ENCODE measurements at places on chromosomes 13 and 19.

GRCh38 chr13:41720839-41721561 is 239.9 kb downstream of the VWA8 start:
- no peak for DNase-seq

DNA sequence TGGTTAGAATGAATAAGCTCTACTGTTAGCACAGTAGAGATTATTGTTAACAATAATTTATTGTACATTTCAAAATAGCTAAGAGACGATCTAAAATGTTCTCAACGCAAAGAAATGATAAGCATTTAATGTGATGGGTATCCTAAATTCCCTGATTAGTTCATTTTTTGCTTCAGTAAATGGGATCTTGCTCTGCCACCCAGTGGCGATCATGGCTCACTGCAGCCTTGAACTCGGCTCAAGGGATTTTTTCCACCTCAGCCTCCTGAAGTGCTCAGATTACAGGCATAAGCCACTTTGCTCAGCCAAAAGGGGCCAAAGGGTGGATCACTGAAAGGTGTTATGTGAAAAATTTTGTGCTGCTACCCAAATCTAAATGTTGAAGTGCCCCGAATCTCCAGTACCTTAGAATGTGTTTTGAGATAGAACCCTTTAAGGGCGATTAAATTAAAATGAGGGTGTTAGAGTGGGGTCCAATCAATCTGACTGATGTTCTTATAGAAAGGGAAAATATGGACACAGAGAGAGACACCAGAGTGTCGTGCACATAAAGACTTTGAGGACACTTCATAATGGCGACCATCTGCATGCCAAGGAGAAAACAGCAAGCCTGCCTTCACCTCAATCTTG is 31.5 kb upstream of the ZNF766 start:
- DNase-seq: peak; percentile 33

GRCh38 chr19:44576843-44577565 is 36.4 kb upstream of the IGSF23 start:
- DNase-seq: no peak

DNA sequence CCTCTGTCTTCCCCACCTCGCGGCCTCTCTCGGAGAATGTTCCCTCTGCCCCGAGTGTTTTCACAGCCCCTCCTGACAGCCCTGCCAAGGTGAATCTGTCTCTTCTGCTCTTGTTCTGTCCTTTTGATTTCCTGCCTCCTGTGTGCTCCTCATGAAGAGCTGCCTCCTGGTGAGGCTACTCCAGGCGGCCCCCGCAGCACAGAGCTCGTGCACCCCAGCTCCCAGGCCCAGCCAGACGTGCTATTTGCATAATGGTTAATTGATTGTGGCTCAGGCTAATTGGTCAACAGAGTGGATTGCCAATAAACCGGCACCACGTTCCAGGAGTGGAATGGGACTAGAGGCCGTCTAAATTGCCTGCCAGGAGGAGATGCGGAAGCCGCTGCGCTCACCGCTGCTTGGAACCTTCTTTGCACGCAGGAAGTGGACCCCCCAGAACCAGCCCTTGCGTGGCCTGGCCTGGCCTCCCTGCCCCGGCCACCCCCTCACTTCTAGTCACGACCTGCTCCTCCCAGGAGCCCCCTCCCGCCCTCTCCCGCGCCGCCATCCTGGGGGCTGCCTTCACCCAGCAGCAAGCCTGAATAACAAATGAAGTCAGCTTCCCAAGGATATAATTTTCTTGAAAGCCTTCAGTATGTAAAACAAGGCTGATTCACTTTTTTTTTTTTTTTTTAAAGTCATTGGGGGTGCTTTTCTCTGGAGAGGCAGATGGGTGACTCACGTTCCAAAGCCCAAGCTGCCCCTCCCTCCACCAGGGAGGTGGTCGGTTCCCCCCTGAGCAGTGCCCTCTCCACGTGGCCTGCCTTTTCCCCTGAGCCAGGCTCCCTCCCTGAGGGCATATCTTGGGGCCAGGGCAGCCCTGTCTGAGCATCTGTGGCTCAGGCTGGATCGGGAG is 144.0 kb downstream of the KDM4B start:
- no peak for DNase-seq

DNA sequence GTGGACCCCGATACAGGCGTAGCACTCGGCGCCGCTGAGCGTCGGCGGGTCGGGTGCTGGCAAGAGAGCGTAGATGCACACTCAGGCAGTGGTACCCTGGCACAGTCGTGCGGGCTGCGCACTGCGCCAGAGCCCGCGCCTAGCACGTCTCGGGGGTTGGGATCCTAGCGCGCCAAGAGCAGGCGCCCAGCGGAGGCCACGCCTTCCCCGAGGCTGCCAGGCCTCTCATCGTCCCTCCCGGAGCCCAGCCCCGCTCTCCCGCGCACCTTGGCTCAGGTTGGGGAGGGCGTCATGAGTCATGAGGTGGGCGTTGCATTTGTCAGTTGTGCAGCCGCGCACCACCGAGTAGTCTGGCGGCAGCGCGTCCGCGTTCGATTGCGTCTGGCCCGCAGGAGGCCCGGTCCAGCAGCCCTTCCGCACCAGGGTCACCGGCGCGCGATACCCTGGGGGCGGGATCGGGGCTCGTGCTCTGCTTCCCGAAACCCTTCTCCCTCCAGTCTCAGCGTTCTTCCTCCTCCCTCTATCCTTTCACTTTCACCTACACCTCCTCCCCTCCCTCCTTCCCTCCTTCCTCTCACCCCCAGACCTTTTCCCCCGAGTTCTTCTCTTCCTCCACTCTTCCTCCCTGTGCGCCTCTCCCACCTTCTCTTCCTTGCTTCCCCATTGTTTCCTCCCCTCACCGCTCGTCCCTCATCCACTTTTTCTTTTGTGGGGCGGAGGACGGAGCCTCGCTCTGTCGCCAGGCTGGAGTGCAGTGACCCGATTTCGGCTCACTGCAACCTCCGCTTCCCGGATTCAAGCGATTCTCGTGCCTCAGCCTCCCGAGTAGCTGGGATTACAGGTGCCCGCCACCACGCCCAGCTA is 3.5 kb downstream of the LYPD5 start:
- peak; percentile 41 for DNase-seq

DNA sequence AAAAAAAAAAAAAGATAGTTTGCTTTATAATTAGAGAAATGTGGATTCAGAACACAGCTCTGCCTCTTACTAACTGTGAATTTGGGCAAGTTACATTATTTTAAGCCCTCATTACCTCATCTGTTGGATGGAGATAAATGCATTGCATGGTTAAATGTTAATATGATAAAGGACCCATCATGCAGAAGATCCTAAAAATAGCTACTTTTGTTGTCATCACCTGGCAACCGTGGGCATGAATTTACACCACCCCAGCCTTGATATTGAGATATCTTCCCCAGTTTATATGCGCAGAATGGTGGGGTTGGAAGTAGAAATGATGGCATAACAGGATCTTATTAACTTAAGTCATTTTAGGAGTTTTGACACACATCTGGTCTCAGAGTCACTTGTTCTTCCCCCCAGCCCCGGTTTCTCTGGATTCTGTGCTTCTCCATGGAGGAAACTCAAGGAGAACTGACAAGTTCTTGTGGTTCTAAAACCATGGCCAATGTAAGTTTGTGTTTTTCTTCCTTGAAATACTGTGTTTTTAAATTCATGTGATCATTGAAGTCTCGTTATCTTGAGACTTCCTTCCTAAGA is 8.9 kb downstream of the ZNF546 start:
- no peak for DNase-seq

DNA sequence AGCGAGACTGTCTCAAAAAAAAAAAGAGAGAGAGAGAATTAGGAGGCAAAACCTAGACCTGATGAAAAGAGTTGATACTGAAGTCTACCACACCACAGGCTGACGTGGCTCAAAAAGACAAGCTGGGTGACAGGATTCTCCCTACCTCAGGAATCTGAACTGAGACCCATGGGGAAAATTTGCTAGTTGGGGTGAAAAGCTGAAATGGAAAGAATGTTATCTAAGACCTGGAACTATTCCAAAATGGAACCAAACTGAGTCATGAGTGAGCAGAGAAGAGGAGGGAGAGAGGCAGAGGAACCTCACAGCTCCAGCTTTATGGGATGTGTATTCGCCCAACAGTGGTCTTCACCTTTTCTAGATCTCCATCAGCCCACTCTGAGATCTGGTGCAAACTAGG is 11.7 kb downstream of the SMG9 start:
- DNase-seq: no peak

- DNase-seq: no peak
Observed at GRCh38 chr13:99821741-99822140, 149.8 kb downstream of the ZIC5 start.

GRCh38 chr13:46531953-46532352 is 21.0 kb upstream of the LRCH1 start:
- DNase-seq: no peak

- no peak for DNase-seq
Observed at GRCh38 chr19:2274931-2275535, 6.9 kb downstream of the PEAK3 start.

DNA sequence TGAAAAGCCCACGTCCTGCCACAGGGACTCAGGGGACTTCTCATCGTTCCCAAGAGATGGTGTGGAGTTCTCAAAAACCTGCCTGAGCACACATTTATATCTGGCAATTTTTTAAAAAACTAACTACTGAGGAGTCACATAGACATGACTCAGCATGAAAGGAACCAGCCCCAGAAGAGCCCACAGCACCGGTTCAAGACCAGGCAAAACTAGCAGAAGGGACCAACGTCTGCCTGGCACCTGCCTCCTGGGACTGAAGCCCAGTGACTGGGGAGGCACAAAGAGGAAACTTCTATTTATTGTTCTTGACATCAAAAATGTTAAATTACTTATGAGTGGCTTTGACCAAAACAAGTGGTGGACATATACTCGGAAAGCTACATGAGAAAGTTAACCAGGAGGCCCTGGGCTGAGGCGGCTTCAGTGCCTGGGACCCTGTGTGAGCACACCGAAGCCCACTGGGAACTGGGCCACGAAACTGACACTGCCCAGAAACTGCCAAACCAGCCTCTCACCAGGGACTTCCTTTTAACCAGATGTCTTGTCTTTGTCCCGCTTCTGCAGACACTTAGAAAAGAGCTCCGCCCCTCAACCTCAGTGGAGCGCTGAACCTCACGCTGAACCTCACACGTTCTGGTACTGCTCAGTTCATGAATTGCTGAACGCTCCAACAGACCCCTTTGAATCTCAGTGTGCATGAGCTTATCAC is 25.7 kb downstream of the C13orf46 start:
- DNase-seq: no peak

DNA sequence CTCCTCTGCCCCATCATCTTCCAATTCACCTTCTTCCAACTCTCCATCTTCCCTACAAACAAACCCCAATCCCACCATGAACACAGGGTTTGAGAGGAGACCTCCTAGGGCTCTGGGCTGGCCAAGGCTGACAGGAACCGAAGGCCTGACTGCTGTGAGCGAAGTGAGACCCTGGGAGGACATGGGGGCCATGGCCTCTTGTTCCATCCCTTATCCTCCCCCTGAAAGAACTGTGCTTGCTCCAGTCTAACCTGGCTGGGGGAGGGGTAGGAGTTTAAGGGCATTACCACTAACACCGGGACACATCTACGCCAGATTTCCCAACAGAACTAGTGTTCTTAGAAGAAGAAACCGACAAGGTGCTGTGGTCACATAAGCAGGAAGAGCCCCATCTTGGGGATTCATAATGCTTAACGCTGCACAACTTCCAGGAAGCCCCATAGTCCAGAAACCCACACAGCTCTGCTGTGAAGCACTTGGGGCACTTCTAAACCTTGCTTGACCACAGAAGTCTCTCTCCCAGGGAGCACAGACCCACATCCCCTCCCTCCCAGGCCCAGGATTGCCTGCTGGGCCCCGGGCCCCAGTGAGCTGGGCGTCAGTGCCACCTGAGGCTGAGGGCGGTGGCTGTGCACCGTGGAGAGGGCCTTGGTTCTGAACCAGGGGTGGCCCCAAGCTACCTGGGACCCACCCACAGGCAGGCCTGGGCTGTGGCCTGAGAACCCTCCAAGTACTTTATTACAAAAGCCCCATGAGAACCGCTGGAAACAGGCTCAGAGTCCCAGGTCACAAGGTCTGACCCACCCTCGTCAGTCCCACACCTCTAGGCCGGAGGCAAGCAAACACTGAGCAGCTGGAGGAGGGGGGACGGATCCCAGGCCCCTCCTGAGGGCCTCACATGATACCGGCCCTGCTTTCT is 18.8 kb downstream of the ZC3H4 start:
- DNase-seq: no peak

GRCh38 chr13:71685072-71685471 is 181.9 kb downstream of the DACH1 start:
- DNase-seq: no peak

GRCh38 chr13:93455861-93456260 is 229.3 kb downstream of the GPC6 start:
- DNase-seq: no peak

DNA sequence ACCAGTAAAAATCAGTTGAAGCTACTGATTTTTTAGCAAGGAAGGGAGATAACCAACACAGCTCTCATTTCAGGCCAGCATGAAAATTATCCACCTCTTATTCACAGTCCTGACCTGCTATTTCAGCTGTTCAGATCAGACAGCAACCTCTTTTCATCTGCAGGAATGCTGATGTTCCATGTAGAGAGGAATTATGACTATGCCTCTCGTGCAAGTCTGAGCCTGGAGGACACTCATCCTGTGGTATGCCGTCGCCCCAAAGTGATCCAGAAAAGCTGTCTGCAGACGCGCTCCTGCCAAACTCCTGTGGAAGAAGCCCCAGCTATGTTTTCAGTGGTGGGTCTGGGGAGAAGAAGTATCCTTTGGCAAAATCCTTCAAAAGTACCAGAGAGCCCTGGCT is 563.5 kb upstream of the SLITRK1 start:
- no peak for DNase-seq

GRCh38 chr13:97134364-97135095 is 87.6 kb upstream of the MBNL2 start:
- no peak for DNase-seq

GRCh38 chr13:109846185-109846584 is 59.8 kb upstream of the IRS2 start:
- DNase-seq: no peak

GRCh38 chr19:16516923-16517610 is 20.9 kb downstream of the C19orf44 start:
- DNase-seq: no peak

DNA sequence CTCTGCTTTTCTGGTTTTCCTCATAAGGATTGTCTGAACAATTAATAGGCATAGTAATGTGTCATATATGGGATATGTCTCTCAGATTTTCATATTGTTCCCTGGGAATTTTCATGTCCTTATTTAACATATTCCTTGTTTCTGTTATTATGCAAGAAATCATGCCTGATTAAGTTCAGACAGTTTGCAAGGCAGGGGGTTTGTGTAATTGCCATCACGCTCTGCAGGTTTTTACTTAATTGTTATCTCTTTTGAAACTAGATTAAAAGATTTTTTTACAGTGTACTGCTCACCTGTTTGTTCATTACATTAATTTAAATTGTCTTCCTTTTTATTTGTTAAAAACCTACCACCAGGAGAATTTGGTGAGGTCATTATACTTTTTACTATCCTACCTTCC is 1253.2 kb upstream of the PRR20A start:
- no peak for DNase-seq

DNA sequence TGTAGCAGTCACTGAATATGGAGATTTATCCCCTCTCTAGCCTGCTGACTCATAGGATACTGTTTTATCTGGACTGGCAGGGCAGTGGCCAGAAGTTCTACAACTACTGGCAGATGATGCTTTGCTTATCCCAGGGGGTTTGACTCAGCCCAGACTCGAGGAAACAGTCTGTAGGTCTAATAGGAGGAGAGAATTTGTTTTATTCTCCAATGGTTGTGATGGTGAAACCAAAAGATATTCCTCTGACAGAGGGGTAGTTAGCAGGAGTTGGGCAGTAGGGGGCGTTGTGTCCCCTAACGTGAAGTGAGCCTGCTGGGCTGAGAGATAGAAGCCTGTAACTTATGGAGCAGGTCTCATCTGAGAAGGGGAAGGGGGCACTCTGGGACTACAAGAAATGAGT is 74.9 kb downstream of the WTIP start:
- DNase-seq: no peak
